ENCODE measurements at places on chromosomes 4 and X. TPM values are rescaled to one million over a fixed set of nuclear protein-coding genes. Genes with fewer than 3 reads are reported as not detected.

MSX1 gene
- 3.0 TPM for polyA plus RNA-seq

LIMCH1 gene
- 54.0 TPM for polyA plus RNA-seq

LAP3 gene
- 14.4 TPM for polyA plus RNA-seq

RAB33A gene
- 0.23 TPM for polyA plus RNA-seq

DNA sequence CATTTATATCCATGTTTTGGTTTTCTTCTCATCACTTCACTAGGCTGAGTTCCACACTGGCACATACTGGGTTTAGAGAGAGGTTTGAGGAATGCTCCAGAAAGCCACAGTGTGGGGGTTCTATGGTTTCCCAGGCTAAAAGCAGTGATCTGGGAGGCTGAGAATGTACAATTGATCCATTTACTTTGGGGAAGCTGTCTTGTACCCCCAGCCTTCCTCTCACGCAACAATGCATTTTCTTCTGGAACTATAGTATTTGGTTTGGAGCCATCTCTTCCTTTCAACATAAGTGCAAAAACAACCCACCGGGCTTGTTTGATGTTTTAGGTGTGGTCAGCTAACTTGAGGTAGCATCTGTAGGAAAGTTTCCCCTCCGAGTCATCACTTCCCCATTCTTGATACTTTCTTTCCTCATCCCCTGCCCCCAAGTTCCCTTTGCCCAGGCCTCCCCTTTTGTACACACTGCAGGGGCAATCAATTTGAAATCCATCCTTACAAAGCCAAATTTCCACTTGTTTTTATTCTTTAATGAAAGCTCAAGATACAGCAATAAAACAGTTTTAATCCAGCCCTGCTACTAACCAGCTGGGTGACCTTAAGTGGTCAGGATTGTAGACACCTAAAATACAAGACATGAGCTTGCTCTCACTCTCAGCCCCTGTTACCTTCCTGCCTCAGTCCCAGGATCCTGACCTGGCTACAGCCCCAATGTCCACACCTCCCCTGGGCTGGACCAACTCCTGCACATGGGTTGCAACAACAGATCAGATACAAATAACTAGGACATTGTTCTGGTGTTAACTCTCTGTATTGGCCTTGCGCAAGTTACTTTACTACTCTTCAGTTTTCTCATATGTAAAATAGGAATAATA, 109.2 kb downstream of the FHDC1 start:
- no peak for DNase-seq

PRDM8 gene
- 0.26 TPM for polyA plus RNA-seq

CTBP1 gene
- 92.0 TPM for polyA plus RNA-seq

GRCh38 chr4:164039482-164039881, 545.0 kb downstream of the TMA16 start:
- DNase-seq: no peak

DNA sequence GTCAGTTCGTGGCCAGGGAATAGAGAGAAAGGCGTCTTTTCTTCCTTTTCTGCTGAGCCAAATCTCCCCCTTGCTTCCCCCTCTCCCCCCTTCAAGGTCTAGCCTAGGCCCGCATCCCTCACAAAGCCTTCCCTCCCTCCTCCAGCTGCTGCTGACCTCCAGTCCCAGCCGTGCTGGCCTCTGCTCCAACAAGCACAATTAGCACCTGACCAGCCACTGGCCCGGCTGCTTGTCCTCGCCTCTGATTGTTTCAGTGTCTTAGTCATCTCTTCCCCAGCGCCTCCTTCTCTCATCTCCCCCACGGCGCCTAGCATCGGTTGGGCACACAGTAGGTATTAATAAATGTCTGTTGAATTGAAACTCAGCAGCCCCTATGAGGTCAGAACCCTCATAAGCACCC, 4.2 kb downstream of the ELF4 start:
- DNase-seq: no peak

PPEF2 gene
- polyA plus RNA-seq: not detected

- DNase-seq: no peak
Measured at GRCh38 chr4:133597251-133597650, 448.2 kb downstream of the PCDH10 start.

DNA sequence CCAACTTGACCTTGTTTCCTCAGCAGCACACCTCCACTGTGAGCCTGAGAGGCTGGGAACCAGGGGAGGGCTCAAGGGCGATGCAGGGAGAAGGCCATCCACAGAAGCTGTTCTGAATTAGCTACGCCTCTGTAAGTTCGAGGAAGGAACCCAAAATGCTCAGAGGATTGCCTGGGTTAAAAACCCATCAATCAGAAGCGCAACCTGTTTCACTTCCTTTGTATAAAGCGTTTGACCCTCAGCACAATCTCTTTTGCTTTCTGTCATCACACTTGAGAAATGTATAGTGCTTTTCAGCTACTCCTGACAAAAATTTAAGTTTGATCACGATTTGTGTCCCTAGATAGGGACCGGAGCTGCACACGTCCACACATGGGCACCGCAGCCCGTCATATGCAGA, 48.0 kb upstream of the MAP3K15 start:
- no peak for DNase-seq

DNA sequence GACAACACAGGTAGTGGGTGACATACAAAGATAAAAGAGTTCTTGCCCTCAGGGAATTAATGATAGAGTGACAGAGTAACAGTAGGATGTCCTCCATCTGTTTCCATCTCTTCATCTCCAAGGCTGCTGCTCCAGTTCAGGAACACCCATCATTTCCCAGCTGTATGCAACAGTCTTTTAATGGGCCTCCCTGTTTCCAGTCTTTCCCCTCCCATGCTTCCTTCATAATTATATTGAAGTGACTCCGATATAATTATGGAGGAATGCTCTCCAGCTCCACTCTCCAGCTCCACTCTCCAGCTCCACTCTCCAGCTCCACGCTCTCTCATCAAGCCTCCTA, 65.3 kb upstream of the MSN start:
- DNase-seq: no peak

ASMT gene
- polyA plus RNA-seq: 0.11 TPM
